ENCODE measurements at places on chromosomes 5 and 9.

DNA sequence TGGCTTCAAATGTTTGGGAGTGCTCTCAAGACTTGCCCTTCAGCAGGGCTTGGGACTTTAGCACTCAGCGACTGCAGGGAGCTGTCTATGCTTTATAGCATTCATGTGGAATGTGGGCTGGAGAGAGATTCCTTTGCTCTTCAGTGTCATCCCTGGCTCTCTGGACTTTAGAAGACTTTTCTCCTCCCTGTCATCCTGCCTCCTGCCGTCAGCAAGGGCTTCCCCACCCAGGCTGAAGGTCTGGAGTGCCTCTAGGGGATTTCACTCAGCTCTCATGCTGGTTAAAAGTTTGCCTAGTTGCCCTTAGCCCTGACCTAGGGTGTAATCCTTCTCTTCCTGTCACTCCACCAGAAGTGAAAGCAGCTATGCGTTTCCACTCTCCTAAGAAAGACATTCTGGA is 210.9 kb downstream of the FRMD3 start:
- no peaks in the 10 kb centered on the region for H3K4me1 ChIP-seq
- H3K27ac ChIP-seq: no peak overlapping the region
- H3K36me3 ChIP-seq: no peaks in the 10 kb centered on the region
- no peak for DNase-seq

- H3K36me3 ChIP-seq: no peaks in the 10 kb centered on the region
- no peaks in the 10 kb centered on the region for H3K27me3 ChIP-seq
- no peak overlapping the region for H3K27ac ChIP-seq
- H3K4me3 ChIP-seq: no peak overlapping the region
- no peaks in the 10 kb centered on the region for H3K4me1 ChIP-seq
- DNase-seq: no peak
These were observed 425.3 kb upstream of the CLINT1 start for GRCh38 chr5:158284242-158284641.

DNA sequence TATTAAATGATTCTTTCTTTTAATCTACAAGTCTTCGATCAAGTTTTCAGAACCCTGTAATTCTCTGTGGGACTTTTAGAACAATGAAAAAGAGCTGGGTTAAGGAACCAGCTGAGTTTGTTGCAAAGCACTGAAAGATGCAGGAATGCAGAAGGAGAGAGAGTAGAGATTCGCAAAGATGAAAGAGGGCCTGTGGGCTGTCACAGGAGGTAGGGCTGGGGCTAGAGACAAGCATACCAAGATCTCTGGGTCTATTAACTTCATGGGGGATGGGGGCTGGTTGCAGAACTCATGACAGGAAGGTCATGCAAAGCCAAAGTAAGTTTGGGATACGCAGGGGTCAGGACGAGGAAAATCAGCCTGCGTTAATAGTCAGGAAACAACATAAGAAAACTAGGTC is 81.8 kb downstream of the LURAP1L start:
- no peaks in the 10 kb centered on the region for H3K36me3 ChIP-seq
- no peak for DNase-seq
- no peak overlapping the region for H3K27ac ChIP-seq
- no peaks in the 10 kb centered on the region for H3K27me3 ChIP-seq
- no peak overlapping the region for H3K4me3 ChIP-seq

- no peaks in the 10 kb centered on the region for H3K36me3 ChIP-seq
- H3K27me3 ChIP-seq: no peaks in the 10 kb centered on the region
- no peak overlapping the region for H3K4me3 ChIP-seq
- H3K27ac ChIP-seq: no peak overlapping the region
- no peaks in the 10 kb centered on the region for H3K4me1 ChIP-seq
These were observed 74.1 kb upstream of the SAP30L start for GRCh38 chr5:154371687-154372086.

GRCh38 chr9:114721491-114722079 is 39.6 kb upstream of the TEX48 start:
- no peaks in the 10 kb centered on the region for H3K4me1 ChIP-seq
- H3K36me3 ChIP-seq: no peaks in the 10 kb centered on the region
- peak; percentile 39 for DNase-seq
- H3K4me3 ChIP-seq: no peak overlapping the region
- H3K27ac ChIP-seq: no peak overlapping the region
- no peaks in the 10 kb centered on the region for H3K27me3 ChIP-seq

DNA sequence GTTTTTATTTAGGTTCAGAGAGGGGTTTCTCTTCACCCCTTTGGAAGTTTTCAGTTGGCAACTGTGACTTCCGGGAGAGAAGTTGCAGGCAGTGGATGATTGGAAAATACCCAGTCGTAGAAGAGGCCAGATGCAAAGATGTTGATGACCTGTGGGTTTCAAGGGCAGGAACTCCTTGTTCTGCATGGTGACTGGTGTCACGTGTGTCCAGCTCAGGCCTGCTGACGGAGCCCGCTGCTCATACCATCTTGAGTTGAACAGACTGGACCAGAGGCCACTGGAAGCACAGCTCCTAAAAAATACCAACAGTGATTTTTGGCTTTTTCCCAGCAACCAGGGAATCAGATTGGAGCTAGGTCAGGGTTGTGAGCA is 243.9 kb upstream of the KLF4 start:
- H3K4me3 ChIP-seq: no peak overlapping the region
- DNase-seq: no peak
- peaks cover 5% of the 10 kb centered on the region for H3K4me1 ChIP-seq
- no peaks in the 10 kb centered on the region for H3K36me3 ChIP-seq
- H3K27ac ChIP-seq: peak overlapping the region; percentile 72

DNA sequence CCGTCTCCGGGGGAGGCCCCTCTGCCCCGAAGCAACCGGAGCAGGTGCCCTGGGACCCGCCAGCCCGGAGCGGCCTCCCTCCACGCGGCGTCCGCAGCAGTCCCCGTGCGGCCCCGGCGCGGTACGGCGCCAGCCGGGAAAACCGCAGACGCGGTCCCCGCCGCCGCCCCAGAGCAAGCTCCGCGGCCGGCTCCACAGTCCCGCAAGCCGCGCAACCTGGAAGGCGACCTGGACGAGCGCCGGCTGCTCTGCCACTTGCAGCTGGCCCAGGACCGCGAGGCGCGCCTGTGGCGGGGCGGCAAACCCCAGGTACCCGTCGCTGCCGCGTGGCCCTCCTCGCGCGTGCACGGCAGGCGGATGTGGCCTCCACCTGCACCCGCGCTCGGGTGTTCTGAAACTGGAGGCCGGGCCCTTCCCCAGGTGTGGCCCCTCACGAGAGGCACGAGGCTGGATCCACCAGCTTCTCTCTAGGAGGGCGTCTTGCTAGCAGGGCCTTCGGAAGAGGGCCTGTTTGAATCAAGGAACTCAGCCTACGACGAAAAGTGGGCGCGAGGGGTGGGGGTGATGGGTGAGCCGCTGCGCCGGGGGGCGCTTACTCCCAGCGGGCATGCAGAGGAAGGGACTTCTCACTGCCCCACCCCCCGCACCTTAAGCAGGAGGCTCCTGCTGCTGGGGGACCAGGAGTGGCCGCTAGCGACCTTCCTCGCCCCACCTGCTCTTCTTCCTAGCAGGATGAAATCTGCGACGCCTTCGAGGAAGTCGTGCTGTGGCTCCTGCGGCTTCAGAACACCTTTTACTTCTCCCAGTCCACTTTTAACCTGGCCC is 602 bp downstream of the CCNI2 start:
- no peaks in the 10 kb centered on the region for H3K36me3 ChIP-seq
- no peak overlapping the region for H3K27ac ChIP-seq

GRCh38 chr5:141051521-141051866 is 320 bp downstream of the PCDHB1 start:
- H3K36me3 ChIP-seq: no peaks in the 10 kb centered on the region
- H3K27me3 ChIP-seq: no peaks in the 10 kb centered on the region
- H3K27ac ChIP-seq: no peak overlapping the region
- H3K4me1 ChIP-seq: peaks cover 14% of the 10 kb centered on the region
- H3K4me3 ChIP-seq: peak overlapping the region; percentile 59

GRCh38 chr5:11547730-11548129 is 356.5 kb downstream of the CTNND2 start:
- H3K36me3 ChIP-seq: no peaks in the 10 kb centered on the region
- no peaks in the 10 kb centered on the region for H3K4me1 ChIP-seq
- DNase-seq: no peak
- H3K4me3 ChIP-seq: no peak overlapping the region

GRCh38 chr5:94788527-94788926 is 170.1 kb downstream of the SLF1 start:
- H3K4me3 ChIP-seq: no peak overlapping the region
- no peaks in the 10 kb centered on the region for H3K27me3 ChIP-seq
- no peak for DNase-seq
- no peaks in the 10 kb centered on the region for H3K4me1 ChIP-seq
- H3K36me3 ChIP-seq: no peaks in the 10 kb centered on the region

GRCh38 chr9:71036501-71036900 is 84.9 kb downstream of the TRPM3 start:
- H3K4me1 ChIP-seq: peaks cover 17% of the 10 kb centered on the region
- no peaks in the 10 kb centered on the region for H3K36me3 ChIP-seq
- H3K27me3 ChIP-seq: no peaks in the 10 kb centered on the region
- no peak overlapping the region for H3K4me3 ChIP-seq
- no peak overlapping the region for H3K27ac ChIP-seq
- DNase-seq: no peak

GRCh38 chr9:133494636-133495326 is 15.9 kb upstream of the SLC2A6 start:
- DNase-seq: no peak
- H3K27ac ChIP-seq: no peak overlapping the region
- H3K27me3 ChIP-seq: no peaks in the 10 kb centered on the region
- H3K4me1 ChIP-seq: peaks cover 21% of the 10 kb centered on the region
- no peak overlapping the region for H3K4me3 ChIP-seq

GRCh38 chr9:135218331-135219225 is 131.1 kb downstream of the OLFM1 start:
- no peak for DNase-seq
- H3K27me3 ChIP-seq: no peaks in the 10 kb centered on the region
- H3K36me3 ChIP-seq: no peaks in the 10 kb centered on the region
- peaks cover 14% of the 10 kb centered on the region for H3K4me1 ChIP-seq

DNA sequence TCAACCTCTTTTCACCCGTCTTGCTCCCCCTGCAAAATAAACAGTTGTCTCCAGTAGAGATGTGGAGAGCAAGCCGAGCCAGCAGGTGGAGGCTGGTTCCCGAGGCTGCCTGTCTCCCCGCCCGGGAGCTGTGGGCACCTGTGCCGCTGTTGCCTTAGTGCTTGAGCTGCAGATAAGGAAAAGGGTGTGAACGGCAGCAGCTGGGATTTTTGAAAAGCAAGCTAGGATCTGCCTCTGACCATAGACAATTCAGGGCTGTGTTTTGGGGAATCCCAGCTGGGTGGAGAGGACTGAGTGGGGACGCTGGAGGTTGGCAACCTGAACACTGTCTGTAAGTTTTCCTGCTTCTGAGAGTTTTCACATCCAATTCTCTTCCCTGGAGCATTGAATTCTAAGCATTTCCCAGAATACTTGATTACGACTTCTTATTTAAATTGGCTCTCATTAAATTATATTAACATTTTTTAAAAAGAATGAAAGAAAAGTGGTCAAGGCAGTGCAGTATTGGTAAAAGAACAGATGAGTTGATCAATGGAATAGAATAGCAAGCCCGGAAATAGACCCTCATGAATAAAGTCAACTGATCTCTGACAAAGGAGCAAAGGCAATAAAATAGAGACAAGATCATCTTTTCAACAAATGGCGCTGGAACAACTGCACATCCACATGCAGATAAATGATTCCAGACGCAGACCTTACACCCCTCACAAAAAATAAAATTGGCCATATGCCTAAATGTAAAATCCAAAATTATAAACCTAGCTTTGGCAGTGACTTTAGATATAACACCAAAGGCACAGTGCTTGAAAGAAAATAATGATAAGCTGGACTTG is 9.7 kb downstream of the WNK2 start:
- no peaks in the 10 kb centered on the region for H3K4me1 ChIP-seq
- H3K27me3 ChIP-seq: no peaks in the 10 kb centered on the region
- no peak overlapping the region for H3K27ac ChIP-seq
- no peak for DNase-seq
- H3K4me3 ChIP-seq: no peak overlapping the region
- no peaks in the 10 kb centered on the region for H3K36me3 ChIP-seq

DNA sequence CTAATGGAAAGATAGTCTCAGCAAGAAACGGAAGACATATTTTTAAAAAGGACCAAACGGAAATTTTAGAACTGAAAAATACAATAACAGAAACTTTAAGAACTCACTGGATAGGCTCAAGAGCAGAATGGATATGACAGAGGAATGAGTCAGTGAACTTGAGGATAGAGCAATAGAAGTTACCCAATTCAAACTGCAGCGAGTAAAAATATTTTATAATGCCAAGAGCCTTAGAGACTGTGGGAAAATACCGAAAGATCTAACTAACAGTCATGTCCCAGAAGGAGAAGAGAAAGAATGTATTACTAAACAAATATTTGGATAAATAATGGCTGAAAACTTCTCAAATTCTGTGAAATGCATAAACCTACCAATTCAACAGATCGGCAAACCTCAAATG is 40.8 kb downstream of the ADAMTS2 start:
- no peak for DNase-seq
- H3K36me3 ChIP-seq: no peaks in the 10 kb centered on the region
- peak overlapping the region; percentile 51 for H3K27ac ChIP-seq
- H3K4me1 ChIP-seq: no peaks in the 10 kb centered on the region
- no peaks in the 10 kb centered on the region for H3K27me3 ChIP-seq

DNA sequence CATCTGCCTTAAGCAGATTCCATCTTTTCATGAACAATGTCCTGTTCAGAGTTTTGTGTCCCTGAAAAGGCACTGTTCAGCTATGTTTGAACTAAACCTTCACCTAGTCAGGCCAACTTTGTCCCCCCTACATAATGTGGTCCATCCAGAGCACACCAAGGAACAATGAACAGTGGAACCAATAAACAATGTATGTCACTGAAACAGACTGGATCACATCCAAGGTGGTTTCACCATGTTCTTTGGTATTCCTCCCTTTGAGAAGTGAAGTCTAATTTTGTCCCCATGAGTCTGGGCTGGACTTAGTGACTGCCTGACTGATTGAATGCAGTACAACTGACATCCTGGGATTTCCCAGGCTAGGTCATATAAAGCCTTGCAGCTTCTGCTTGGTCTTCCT is 174.5 kb downstream of the SLC24A2 start:
- no peaks in the 10 kb centered on the region for H3K27me3 ChIP-seq
- no peak overlapping the region for H3K4me3 ChIP-seq
- no peaks in the 10 kb centered on the region for H3K36me3 ChIP-seq
- no peak for DNase-seq

GRCh38 chr5:143955141-143955540 is 143.2 kb downstream of the HMHB1 start:
- H3K27ac ChIP-seq: no peak overlapping the region
- no peaks in the 10 kb centered on the region for H3K36me3 ChIP-seq
- H3K4me3 ChIP-seq: no peak overlapping the region
- DNase-seq: no peak
- H3K4me1 ChIP-seq: no peaks in the 10 kb centered on the region

- H3K36me3 ChIP-seq: no peaks in the 10 kb centered on the region
- H3K4me1 ChIP-seq: peaks cover 3% of the 10 kb centered on the region
- no peak overlapping the region for H3K27ac ChIP-seq
- peak; percentile 72 for DNase-seq
- H3K27me3 ChIP-seq: no peaks in the 10 kb centered on the region
These were observed 2.7 kb upstream of the NSMF start for GRCh38 chr9:137461663-137462395.

GRCh38 chr9:38316166-38316780 is 76.2 kb upstream of the ALDH1B1 start:
- H3K4me1 ChIP-seq: no peaks in the 10 kb centered on the region
- no peak for DNase-seq
- no peaks in the 10 kb centered on the region for H3K36me3 ChIP-seq
- no peaks in the 10 kb centered on the region for H3K27me3 ChIP-seq

GRCh38 chr9:135228345-135228982 is 141.0 kb downstream of the OLFM1 start:
- H3K27me3 ChIP-seq: no peaks in the 10 kb centered on the region
- H3K4me3 ChIP-seq: no peak overlapping the region
- DNase-seq: no peak
- H3K36me3 ChIP-seq: no peaks in the 10 kb centered on the region

Data from liver (tissue), 10 donors.